ENCODE measurements at places on chromosomes 6 and 20. TPM values are rescaled to one million over a fixed set of nuclear protein-coding genes. Genes with fewer than 3 reads are reported as not detected.

DNA sequence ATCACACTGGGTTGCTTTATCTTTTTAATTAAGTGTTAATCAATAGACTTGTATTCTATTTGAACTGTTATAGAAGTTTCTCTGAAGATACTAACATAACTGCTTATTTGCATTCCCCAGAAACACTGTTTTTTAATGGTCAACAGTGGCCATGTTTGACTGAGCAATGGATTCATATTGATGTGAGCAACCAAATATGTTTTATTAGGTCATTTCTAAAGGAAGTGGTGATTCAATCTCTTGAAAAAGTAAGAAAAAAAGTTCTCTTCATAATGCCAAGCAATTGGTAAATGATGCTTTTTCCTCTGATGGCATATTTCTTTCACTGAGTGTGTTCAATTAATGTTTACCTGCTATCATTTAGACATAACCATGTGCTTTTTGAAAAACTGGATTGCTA, 593.0 kb upstream of the CITED2 start:
- no peak for DNase-seq

DNA sequence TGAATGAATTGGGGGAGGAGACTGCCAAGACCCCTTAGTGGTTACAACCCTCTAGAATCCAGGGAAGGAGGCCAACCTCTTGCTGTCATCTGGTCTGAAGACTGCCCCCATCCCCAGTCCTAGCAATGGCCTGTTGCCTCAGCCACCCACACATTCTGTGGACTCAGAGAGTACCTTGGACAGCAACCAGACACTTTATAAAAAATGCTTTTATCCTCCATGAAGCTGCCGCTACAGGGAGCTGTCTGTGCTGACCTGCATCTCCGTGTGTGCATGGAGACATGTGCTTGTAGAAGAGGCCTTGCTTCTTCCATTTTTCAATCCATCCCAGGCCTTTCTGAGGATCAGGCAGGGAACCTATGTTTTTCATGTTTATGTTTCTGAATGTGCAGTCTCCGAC, 15.2 kb downstream of the CDH22 start:
- no peak for DNase-seq

DNA sequence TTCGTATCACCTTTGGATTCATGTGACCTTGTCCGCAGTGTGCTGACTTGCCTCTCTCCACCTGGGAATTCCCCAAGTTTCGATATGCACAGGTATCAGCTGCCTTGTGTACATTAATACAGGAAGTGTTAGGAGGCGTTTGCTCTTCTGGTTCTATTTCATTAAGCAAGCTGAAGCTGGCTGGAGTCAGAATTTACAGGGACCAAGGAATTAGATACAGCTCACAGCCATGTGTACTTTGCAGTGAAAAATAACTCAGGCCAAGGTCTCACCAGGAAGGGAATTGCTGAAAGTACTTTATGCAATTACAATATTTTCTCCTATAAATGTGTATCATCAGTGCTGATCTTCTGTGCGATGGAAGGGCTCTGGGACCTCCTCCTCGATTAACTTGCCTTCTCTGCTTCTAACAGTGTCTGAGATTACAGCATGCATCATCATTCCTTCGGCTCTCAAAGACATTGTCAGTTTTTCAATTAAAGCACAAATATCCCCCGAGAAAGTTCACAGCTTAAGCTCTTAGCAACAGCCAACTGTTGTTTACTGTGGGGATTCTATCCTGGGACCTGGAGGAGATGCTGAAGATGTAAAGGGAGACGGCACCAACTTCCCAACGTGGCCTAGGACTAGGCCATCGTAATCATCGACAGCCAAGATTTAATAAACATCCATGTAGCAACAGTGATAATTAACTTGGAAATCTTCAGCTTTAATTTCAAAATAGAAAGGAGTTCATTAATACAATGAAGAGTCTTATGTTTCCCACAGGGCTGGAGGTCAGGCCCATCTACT, 13.8 kb upstream of the TIAM2 start:
- DNase-seq, result no peak

DNA sequence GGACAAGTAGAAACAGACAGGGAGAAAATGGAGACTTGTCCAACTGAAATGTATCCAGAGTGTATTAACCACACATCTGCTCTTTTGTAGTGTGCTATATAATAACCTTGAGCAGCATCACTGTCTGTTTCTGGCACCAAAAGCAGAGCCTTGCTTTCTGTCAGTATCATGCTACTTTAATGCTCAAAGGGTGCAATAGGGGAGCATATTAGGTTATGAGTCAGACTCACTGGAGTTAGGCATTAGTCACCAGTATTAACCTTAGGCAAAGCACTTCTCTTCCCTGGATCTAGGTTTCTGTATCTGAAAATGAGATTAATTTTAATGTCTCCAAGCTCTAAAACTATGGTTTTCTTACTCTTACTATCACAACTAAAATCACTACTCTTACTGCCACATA, 280.1 kb downstream of the TFAP2B start:
- DNase-seq, result no peak

DNA sequence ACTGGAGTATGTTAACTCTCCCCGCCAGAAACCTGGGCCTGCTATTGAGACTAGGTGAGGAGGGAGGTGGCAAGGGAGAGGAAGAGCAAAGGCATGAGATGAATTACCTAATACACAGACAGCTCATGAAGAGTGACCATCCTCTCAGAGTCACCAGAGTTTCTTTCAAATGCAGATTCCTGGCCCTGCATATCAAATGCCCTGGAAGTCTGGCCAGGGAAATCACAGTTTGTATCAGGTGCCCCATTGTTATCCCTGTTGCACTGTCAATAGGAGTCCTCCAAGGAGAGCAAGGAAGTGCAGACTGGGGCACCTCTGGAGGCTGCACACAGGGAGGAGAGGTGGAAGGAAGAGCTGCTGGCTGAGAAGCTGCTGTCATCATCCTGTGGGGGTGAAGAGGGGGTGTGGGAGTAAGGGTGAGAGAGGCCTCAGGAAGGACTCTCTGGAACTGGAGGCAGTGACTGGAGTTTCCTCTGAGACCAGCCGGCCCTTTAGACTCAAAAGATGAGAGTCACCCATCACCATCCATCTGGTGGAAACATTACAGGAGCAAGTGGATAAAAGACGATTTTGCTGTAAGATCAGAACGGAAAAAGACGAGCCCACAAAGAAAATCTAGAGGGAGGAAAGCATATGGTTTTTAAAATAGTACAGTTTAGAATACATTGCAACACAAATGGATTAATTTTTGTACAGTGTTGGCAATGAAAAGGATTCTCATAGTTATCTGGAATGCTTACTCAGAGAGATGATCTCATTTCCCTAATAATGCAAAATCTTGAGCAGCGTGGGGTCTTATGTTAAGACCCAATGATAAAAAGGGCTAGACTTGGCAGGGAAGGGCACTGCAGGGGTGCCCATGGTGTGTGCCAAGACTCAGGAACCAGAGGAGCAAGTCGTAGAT, 268.1 kb downstream of the UST start:
- no peak for DNase-seq

DNA sequence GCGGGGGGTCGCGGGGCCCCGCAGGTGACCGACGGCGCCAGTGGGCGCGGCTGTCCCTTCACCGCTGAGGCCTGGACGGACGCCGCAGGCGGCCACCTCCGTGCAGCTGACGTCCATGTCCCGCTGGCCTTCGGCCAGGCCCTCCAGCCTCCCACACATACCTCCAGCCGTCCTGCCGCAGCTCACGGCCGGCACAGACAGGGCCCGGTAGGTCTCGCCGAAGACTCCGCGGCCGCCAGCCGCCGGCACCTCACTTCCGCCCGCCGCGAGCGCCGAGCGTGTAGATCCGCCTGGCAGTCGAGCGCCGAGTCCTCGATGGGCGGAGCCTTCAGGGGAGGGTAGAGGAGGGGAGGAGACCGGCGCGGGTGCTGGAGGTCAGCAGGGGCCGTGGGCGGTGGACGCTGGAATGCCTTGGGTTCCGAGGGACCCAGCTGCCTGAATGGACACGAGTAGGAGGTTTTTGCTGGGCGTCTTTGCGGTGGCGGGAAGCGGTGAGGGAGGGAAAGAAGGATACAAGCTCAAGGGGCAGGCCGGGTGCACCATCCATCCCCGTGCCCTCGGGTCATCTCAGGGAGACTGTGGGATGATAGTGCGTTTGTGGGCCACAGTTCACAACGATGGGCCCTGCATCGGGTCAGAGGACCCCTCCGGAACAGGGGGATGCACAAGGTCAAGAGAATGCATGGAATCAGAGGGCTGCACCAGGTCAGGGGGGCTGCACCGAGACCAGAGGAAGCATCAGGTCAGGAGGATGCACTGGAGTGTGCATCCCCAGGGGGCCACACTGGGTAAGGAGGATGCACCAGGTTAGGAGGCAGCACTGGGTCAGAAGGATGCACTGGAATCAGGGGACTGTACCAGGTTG, at the start of gene EXOC2:
Gene EXOC2, minus strand, starts transcription at position 282 of the 865 bp plus-strand sequence. CDS start 55,321 bp downstream, outside the sequence.
- DNase-seq, result peak; percentile 82

- DNase-seq, result no peak
Observed at GRCh38 chr20:54566031-54566688, 90.8 kb downstream of the DOK5 start.

- no peak for DNase-seq
Observed at GRCh38 chr6:95601133-95601532, 23.8 kb downstream of the MANEA start.

GRCh38 chr20:35010405-35011192, 54.9 kb downstream of the MYH7B start:
- no peak for DNase-seq

- DNase-seq, result no peak
Observed at GRCh38 chr6:76671751-76672150, 599.3 kb upstream of the IMPG1 start.

DNA sequence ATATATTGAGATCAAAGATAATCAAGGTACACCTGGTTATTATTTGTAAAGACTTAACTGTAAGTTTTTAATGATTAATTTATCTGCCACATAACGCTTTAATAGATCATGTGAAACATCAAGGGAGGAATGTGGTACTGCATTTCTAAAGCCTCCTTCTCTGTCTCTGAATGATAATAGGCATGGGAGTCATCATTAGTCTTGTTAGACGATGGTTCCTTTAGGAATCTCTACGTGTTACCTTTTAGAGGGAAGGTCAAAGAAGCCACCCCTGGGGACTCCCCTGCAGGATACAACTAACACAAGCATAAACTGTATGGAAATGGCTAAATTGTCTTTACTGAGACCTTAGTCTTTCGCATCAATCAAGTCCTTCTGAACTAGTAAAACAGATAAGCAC, 173.6 kb upstream of the MCHR2 start:
- DNase-seq, result no peak

DNA sequence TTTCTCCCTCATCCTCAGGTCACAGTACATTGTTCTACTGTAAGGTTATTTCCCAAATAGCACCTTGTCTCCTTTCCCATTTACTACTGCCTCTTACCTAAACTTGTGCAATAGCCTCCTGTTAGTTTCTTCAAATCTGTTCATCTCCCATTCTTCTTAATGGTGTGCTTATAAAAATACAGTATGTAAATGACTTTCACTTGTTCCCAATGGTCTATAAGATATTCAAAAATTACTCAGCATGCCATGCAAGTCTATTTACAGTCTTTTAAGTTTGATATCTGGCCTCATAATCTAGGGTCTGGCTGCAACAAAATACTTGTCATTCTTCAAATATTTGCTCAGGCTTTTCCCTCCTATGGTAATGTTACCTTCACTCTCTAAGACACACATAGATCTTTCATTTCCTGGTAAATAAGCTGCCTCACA, 31.5 kb upstream of the RHAG start:
- no peak for DNase-seq

DNA sequence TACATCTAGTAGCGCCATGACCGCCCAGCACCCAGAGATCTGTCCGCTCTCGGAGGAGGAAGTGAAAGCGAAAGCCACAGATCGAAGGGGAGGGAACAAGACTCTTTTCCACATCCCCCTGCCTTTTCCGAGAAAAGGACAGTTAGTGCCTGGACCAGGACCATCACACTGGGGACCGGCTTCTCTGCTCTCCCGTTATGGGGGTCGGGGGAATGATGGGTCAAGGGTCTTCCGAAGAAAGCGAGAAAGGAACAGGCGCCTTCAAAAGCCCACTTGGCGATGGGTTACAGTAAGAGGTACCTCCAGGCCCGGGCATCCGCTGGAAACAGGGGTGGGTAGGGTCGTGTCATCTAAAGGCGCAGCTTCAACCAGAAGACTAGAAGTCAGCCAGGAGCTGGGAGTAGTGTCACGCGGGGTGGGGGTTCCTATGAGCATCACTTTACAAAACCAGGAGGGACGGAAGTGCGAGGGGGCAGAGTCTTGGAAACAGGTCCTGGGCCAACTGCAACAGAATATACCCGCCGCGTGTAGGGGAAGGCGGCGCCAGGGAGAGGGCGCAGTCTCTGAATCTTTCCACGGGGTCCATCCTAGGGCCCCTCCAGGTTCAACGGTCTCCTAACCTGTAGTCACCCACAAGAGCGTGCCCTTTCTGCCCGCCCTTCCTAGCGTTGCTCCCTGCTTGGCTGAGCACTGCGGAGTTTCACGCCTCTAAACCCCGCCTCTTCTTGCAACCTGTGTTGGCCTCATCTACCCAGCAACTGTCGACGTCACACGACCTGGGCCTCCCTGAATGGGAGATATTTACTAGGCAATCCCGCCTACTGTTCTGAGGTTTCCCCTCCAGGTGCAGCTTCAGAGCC, at the start of gene PSMB8:
Gene PSMB8, minus strand, starts transcription at position 69 of the 860 bp plus-strand sequence. Its CDS starts 51 bp downstream, at position 18.
- peak; percentile 98 for DNase-seq

- DNase-seq, result no peak
Observed at GRCh38 chr6:161673026-161673425, 399.2 kb upstream of the AGPAT4 start.

DNA sequence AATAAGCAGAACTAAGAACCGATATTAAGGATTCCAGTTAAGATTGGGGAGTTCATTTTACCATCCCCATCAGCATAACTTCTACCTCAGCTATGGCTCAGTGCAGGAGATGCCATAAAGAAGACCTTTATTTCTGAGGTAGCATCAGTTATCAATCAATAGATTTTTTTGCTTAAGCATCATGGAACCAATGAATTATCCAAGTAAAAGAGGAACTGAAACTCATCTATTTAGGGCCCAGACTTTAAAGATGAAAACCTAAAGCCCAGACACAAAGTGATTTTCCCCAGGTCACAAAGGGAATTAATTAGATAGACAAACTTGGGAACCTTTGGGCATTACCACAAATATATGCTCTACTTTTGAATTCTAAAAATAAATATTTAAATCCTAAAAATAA, 59.2 kb upstream of the TINAG start:
- DNase-seq, result no peak

DNA sequence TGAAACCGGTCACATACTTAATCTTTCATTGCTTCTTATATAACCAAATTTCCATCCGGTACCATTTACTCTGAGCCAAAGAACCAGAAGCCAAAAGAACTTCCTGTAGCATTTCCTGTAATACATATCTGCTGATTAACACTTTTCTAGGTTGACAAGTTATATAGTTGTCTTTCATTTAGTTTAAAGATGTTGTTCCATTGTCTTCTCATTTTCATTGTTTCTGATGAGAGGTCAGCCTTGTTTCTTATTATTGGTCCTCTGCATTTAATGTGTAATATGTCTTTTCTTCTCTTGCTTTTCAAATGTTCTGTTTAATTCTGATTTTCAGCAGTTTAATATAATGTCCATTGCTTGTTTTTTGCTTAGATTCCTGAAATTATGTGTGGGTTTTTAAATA, 214.5 kb upstream of the CCN2 start:
- DNase-seq, result no peak

The MAS1 gene
- not detected for polyA plus RNA-seq

The CDH26 gene
- polyA plus RNA-seq, result not detected

The MOXD1 gene
- 7.1 TPM for polyA plus RNA-seq

The SLC22A2 gene
- polyA plus RNA-seq, result not detected

The CCR6 gene
- polyA plus RNA-seq, result 189 TPM

The CRISP2 gene
- polyA plus RNA-seq, result not detected

The PRR18 gene
- polyA plus RNA-seq, result not detected

The POFUT1 gene
- 14.9 TPM for polyA plus RNA-seq

The SEMG1 gene
- not detected for polyA plus RNA-seq

The HTR1B gene
- not detected for polyA plus RNA-seq

The C6orf47 gene
- polyA plus RNA-seq, result 34.6 TPM

The MICB gene
- polyA plus RNA-seq, result 9.2 TPM

The PRR3 gene
- 11.5 TPM for polyA plus RNA-seq

The IP6K3 gene
- not detected for polyA plus RNA-seq
